ENCODE measurements at places on chromosomes 13 and 19. TPM values are rescaled to one million over a fixed set of nuclear protein-coding genes. Genes with fewer than 3 reads are reported as not detected.

The CDK8 gene
- total RNA-seq, result 13.0 TPM

The IFNL1 gene
- not detected for total RNA-seq

The IRGC gene
- total RNA-seq, result not detected

The IQCN gene
- total RNA-seq, result 2.4 TPM

The TEX29 gene
- 0.94 TPM for total RNA-seq

The KCNJ14 gene
- 0.90 TPM for total RNA-seq

The ADAMTSL5 gene
- 20.3 TPM for total RNA-seq

The WDR87 gene
- total RNA-seq, result not detected

The B3GNT3 gene
- not detected for total RNA-seq

The MBD3L3 gene
- total RNA-seq, result not detected

The SYNGR4 gene
- total RNA-seq, result not detected

The FLT1 gene
- total RNA-seq, result 0.65 TPM

The SIGLEC12 gene
- total RNA-seq, result not detected

The TUBB4A gene
- 0.99 TPM for total RNA-seq

The LGALS14 gene
- not detected for total RNA-seq

The KL gene
- 0.05 TPM for total RNA-seq

The IL12RB1 gene
- not detected for total RNA-seq

The PNMA8A gene
- total RNA-seq, result 10.1 TPM

The PPP1R15A gene
- 104 TPM for total RNA-seq

The EFNB2 gene
- 36.6 TPM for total RNA-seq

The SCN1B gene
- total RNA-seq, result 5.7 TPM

The ZNF446 gene
- 12.2 TPM for total RNA-seq

The OR7G1 gene
- total RNA-seq, result not detected

The FUT6 gene
- not detected for total RNA-seq

The CEACAM4 gene
- not detected for total RNA-seq

The CNN1 gene
- 20.1 TPM for total RNA-seq

The S1PR2 gene
- total RNA-seq, result 13.4 TPM

The PSG3 gene
- not detected for total RNA-seq

The TRPC4 gene
- 2.3 TPM for total RNA-seq

The HSH2D gene
- total RNA-seq, result not detected

The SIGLEC5 gene
- total RNA-seq, result not detected

The TSSK6 gene
- total RNA-seq, result 1.3 TPM

The PLPPR2 gene
- total RNA-seq, result 67.6 TPM

The FPR2 gene
- not detected for total RNA-seq

The PLVAP gene
- total RNA-seq, result 0.44 TPM

The COX6B2 gene
- total RNA-seq, result not detected

The FGF21 gene
- total RNA-seq, result not detected

The PGLYRP1 gene
- total RNA-seq, result not detected

The NLRP4 gene
- not detected for total RNA-seq

The FCGBP gene
- 0.42 TPM for total RNA-seq

The GPI gene
- 228 TPM for total RNA-seq

The CEACAM8 gene
- not detected for total RNA-seq

The UGGT2 gene
- total RNA-seq, result 48.1 TPM

All from chondrocyte (in vitro differentiated cells).